ENCODE measurements at places on chromosomes 4 and X. TPM values are rescaled to one million over a fixed set of nuclear protein-coding genes. Genes with fewer than 3 reads are reported as not detected.

DNA sequence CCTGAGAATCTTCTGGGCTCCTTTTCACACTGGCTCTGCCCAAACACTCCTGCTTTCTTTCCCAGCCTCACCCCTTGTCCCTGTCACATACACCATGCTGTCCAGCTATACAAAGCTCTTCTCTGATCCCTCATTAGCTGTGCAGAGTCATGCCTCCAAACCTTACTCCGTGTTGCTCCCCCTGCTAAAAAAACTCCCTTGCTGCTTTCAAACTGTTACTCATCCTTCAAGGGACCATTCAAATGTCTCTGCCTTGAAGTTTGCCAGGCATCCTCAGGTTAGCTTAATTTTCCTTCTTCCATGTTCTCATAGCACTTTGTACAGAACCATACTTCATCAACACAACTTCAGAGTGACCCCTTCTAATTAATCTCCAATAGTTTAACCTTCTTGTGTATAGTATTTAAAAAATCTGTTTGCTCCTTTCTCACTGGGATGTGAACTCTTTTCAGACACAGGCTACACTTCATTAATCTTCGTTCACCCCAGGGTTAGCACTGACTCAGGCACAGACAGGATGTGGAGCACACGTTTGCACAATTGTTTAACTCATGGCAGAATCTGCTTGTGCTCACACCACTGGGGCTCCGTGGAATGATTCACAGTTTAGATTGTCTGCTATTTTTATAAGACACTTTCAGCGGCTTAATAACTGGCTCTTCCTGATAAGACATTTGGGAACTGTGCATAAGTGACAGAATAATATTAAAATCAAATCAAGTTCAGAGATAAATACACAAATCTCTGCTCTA is 21.4 kb upstream of the SEL1L3 start:
- no peak for DNase-seq

GRCh38 chr4:63049278-63049677 is 1360.0 kb downstream of the TECRL start:
- no peak for DNase-seq

DNA sequence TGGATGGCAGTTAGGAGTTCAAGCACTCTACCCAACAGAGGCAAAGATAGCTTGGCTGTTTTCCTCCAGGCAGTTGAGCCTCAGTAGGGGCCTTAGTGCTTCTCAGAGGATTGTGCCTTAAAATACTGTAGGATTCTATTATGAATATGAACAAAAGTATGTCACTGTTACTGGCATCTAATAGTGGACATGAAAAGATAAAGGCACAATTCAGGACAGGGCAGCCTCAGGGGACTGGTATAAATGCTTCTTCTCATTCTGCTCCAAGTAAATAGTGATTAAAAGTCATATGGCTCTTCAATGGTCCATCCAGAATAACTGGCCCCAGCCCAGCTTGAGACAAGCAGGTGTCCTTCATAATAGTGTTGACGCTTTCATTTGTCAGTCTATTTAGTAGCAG is 17.7 kb downstream of the COL4A6 start:
- DNase-seq = no peak

HTRA3 gene
- 15.7 TPM for total RNA-seq

GRCh38 chr4:122783301-122784215 is 43.1 kb upstream of the FGF2 start:
- peak; percentile 56 for DNase-seq

DNA sequence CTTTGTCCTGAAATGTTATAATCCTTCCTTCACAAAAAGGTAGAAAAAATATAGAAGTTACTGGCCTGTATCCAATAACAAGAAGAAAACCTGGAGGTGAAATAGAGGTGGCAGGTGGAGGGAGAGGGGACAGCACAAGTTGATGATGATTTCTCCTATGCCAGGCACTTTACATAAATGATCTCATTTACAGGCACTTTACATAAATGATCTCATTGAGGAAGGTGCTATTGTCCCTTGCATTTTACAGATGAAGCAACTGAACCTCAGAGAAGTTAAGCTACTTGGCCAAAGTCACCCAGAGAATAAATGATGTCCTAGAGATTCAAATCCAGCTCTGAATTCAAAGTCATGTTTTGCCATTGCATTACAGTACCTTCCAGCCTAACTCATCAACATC is 7.1 kb upstream of the OPHN1 start:
- DNase-seq = no peak

DAPP1 gene
- total RNA-seq = 0.09 TPM

- no peak for DNase-seq
Observed at GRCh38 chr4:3822230-3822947, 56.2 kb downstream of the ADRA2C start.

DNA sequence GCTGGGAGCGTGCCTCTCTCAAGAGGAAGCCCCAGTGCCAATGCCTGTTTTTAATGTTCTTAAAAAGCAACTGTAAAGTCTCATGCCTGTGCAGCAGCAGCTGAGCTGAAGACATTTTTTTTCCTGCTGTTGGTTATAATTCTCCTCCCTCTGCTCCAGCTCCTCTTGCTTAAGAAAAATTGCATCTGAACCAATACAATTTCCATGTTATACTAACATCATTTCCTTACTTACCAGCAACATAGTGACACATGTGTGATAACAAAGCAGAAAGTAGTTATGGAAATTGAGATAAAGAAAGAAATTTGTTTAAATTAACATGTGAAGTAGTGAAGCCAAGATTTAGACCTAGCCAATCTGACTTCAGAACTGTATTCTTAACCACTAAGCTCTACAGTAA is 101.4 kb downstream of the TBC1D19 start:
- no peak for DNase-seq

GRCh38 chrX:24189490-24189889 is 40.0 kb downstream of the ZFX start:
- no peak for DNase-seq

UGT8 gene
- 0.36 TPM for total RNA-seq

MAGEB17 gene
- 0.11 TPM for total RNA-seq

GRCh38 chrX:42117318-42117717 is 194.0 kb upstream of the CASK start:
- DNase-seq = no peak

GRCh38 chr4:165248102-165248501 is 40.7 kb downstream of the KLHL2 start:
- no peak for DNase-seq

- no peak for DNase-seq
Observed at GRCh38 chr4:76984127-76984526, 34.6 kb downstream of the SEPTIN11 start.
